ENCODE measurements at places on chromosomes 2 and 18.

GRCh38 chr2:158598862-158599517 is 142.2 kb downstream of the PKP4 start:
- no peak for DNase-seq

DNA sequence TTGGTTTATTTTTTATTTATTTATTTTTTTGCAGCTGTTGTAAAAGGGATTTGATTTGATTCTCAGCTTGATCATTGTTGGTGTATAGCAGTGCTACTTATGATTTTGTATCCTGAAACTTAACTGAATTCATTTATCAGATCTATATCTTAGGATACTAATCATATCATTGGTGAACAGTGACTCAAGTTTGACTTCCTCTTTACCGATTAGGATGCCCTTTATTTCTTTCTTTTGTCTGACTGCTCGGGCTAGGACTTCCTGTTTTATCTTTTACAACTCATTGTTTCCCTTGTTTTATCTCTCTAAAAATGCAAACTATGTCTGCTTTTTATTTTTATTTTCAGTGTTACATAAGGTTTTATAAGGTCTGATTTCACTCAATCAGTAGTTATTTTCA is 23.6 kb downstream of the SP100 start:
- no peak for DNase-seq

GRCh38 chr2:62884514-62884913 is 166.1 kb upstream of the OTX1 start:
- no peak for DNase-seq

GRCh38 chr2:55811048-55811447 is 112.5 kb downstream of the EFEMP1 start:
- DNase-seq, result no peak

DNA sequence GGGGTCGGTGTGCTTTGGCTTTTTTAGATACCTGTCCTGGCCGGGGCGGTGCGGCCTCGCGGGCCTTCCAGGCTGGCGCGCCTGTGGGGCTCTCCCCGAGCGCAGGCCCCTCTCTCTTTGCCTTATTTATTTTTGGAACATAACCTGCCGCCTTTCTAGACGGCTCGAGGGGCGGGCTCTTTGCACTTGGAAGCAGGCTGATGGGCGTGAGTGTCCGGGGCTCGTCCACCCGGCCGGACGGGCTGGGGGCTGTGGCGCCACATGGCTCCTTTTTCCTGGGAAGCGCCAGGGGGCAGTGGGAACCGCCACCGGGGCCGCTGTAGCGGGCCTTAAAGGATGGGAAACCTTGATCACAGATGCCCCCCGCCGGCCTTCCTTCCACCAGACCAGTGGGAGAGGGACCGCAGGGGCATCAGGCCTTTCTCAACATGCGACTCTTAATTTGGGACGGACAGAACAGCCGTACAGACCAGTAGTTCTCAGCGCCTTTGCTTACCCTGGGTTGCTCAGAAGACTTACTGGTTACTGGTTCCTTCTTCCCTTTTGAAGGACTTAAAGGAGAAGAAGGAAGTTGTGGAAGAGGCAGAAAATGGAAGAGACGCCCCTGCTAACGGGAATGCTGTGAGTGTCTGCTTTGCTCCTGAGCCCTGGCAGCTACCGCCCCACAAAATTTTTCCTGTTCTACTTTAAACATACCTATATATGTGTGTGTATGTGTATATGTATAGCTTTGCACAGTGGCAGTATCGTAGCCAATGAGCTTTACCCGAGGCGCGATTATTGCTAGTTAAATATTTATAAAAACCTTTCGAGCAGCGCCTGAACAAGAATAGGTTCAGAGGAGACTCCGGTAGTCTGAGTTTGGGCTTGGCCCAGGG is 2.7 kb downstream of the PTMA start:
- no peak for DNase-seq
